ENCODE measurements at places on chromosomes 6 and 20. TPM values are rescaled to one million over a fixed set of nuclear protein-coding genes. Genes with fewer than 3 reads are reported as not detected.

- H3K27ac ChIP-seq: no peak overlapping the region
- no peak overlapping the region for H3K4me3 ChIP-seq
- no peak for DNase-seq
- H3K36me3 ChIP-seq: no peaks in the 10 kb centered on the region
- no peaks in the 10 kb centered on the region for H3K4me1 ChIP-seq
Observed at GRCh38 chr6:12479881-12480280, 189.7 kb downstream of the EDN1 start.

DNA sequence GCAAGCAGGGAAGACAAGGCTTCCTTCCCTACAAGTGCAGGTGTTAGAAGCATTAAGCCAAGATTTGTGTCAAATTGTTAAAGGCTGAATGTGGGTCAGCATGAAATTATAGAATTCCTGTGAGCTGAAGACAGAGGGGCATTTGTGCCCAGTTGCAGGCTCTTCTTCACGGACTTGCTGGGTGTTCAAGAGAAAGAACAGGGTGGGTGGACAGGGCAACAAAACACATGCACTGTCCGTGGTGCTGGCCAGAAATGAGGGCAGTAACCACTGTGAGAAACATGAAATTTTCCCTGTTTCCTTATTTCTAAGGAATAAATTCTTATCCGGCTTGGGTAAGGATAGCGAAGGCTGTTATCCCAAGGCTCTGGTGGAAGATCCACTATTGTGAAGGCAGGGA, 579.5 kb upstream of the HTR1E start:
- H3K4me3 ChIP-seq: no peak overlapping the region
- DNase-seq: no peak
- H3K27ac ChIP-seq: no peak overlapping the region
- H3K27me3 ChIP-seq: no peaks in the 10 kb centered on the region
- H3K36me3 ChIP-seq: no peaks in the 10 kb centered on the region
- H3K4me1 ChIP-seq: no peaks in the 10 kb centered on the region

DNA sequence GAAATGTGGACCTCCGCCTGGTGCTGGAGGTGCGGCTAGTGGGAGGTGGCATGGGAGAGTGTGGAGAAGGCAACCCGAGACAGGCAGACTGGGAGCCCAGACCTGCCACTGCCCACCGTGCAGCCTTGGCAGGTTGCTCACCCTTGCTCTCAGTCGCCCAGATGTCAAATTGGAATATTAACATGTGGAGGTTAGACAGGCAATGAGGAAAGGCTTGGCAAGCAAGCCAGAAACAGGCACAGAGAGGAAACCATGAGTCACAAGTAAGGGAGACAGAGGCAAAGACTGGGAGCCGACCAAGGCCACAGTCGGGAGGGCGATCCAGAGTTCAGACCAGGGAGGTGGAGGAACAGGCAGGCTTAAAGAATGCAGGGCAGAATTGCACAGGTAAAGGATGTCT, 178.2 kb downstream of the FOXC1 start:
- H3K4me1 ChIP-seq: no peaks in the 10 kb centered on the region
- no peaks in the 10 kb centered on the region for H3K27me3 ChIP-seq
- DNase-seq: no peak
- H3K27ac ChIP-seq: no peak overlapping the region
- no peak overlapping the region for H3K4me3 ChIP-seq
- no peaks in the 10 kb centered on the region for H3K36me3 ChIP-seq

The ELOVL4 gene
- total RNA-seq: not detected

GRCh38 chr6:43926634-43927531, 156.9 kb downstream of the VEGFA start:
- H3K4me1 ChIP-seq: no peaks in the 10 kb centered on the region
- H3K27ac ChIP-seq: no peak overlapping the region
- H3K27me3 ChIP-seq: no peaks in the 10 kb centered on the region
- H3K36me3 ChIP-seq: no peaks in the 10 kb centered on the region
- H3K4me3 ChIP-seq: no peak overlapping the region
- DNase-seq: no peak
